ENCODE measurements at places on chromosomes 11 and 22. TPM values are rescaled to one million over a fixed set of nuclear protein-coding genes. Genes with fewer than 3 reads are reported as not detected.

The CHEK1 gene
- 12.3 TPM for polyA plus RNA-seq

The TRIM49D2 gene
- not detected for polyA plus RNA-seq

The OTOG gene
- not detected for polyA plus RNA-seq

The TRIM51 gene
- not detected for polyA plus RNA-seq

The SYCE3 gene
- not detected for polyA plus RNA-seq
